ENCODE measurements at places on chromosomes 12 and 14.

GRCh38 chr14:68781161-68782021 is 11.5 kb downstream of the ZFP36L1 start:
- DNase-seq: no peak

DNA sequence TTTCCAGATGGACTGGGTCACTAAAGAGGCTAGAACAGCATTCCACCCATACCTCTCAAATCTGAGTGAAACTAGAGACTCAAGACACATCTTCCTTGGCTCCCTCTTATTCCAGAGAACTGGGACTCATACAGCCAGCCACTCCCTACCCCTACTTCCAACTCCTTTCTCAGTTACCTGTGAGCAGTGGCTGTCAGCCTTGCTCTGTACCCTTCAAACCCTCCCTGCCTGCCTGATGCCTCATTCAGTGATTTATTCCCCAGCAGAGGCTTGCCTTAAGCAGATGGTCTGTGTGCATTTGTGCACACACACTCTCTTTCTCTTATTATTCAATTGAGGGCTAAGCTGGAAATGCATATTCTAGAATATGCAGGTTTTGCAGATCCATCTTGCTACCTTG is 14.6 kb downstream of the GPR84 start:
- no peak for DNase-seq

DNA sequence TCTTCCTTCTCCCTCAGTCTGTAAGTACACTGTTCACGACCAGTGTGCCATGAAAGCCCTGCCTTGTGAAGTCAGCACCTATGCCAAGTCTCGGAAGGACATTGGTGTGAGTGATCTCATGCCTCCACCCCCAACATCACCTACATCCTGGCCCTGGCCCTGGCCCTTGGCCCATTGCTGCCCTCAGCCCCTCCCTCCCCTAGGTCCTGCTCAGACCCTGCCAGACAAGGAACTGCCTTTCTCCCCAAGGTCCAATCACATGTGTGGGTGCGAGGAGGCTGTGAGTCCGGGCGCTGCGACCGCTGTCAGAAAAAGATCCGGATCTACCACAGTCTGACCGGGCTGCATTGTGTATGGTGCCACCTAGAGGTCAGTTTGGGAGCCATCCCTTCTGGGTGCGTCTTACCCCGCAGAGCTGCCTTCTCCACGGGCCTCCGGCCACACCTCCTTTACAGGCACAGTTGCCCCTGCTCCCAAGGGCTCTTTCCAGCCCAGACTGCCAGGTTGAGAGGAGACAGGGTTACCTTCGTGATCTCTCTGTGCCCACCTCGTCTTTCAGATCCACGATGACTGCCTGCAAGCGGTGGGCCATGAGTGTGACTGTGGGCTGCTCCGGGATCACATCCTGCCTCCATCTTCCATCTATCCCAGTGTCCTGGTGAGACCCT is 9.2 kb downstream of the DGKA start:
- peak; percentile 70 for DNase-seq

DNA sequence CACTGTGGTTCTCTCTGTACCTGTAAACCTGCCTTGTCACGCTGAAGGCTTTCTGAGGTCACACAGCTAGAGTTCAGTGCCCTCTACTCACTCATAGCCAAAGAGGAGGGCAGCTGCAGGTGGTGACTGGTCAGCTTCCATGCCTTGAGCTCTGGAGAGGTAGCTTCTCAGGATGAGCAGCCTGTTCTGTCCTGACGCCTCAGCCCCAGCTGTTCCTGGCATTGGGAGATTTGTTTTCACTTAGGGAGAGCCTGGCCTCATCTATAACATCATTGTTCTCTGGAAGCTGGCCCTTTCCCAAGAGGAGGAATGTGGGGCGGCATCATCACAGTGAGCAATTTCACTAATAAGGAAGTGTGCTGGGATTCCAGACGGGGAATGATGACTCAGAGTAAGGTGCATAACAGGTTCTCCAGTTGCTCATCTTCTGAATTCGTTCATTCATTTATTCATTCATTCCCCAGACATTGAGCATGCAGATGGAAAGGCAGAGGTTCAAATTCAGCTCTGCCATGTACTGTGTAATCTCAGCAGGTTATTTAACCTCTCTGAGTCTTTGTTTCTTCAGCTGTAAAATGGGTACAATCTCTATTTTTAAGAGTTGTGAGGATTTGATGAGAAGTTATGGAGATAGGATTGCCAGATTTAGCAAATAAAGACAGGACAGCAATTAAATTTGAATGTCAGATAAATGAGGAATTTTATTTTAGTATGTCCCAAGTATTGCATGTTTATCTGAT is 255.8 kb upstream of the CRY1 start:
- no peak for DNase-seq

All from stimulated activated CD8-positive, alpha-beta memory T cell treated with anti-CD3 and anti-CD28 coated beads, Interleukin-4, amount 100 ng/mL, for 4 hours (primary cell).